ENCODE measurements at places on chromosomes 6 and 20. TPM values are rescaled to one million over a fixed set of nuclear protein-coding genes. Genes with fewer than 3 reads are reported as not detected.

Gene RNF144B
- 109 TPM for total RNA-seq

DNA sequence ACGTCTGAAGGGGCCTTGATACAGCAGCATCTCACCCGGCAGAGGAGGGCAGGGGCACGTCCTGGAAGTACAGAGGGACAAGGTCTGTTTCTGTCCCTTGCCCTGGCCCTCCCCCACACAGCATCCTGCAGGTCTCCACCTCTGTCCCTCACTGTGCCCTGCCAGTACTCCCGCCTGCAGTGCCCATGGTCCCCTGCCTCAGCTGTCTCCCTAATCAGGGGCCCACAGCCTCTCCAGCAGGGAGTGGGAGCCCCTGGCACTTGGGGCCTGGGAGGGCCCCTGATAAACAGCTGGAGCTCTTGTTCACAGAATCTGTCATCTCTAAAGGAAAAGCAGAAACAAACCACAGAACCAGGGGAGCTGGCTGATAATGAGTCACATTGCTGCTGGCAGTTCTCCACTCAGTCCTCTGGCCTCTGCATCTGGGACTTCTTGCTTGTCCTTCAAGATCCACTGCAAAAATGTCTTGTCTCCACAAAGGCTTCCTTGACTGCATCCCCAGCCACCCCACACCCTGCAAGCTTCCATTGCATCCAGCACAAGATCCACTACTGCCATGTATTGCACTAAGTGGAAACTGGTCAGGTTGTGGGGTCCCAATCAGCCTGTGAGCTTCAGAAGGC is 33.2 kb upstream of the TAF8 start:
- DNase-seq: no peak

- DNase-seq: no peak
Measured at GRCh38 chr20:13819885-13820645, 35.2 kb downstream of the NDUFAF5 start.

- no peak for DNase-seq
Measured at GRCh38 chr6:94751641-94752329, 825.5 kb upstream of the MANEA start.

GRCh38 chr6:53934023-53934422 is 139.2 kb downstream of the LRRC1 start:
- no peak for DNase-seq

- DNase-seq: no peak
Measured at GRCh38 chr6:165616116-165616515, 46.9 kb downstream of the PDE10A start.

DNA sequence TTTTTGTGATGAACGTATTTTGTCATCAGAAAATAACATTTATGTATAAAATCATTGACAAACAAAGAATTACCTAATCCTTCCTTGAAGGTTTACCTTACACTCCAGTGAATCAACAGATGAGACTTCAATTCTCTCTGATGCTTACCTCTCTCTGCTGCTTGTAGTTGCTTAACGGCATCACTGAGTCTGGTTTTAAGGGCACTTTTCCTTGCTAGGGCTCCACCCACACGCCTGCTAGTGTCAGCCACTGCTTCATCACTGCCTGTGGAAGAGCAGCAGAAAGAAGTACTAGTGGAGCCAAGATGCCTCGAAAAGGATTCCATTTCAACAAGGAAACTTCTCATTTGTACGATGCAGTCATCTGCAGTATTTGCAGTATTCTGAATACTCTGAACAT is 63.0 kb downstream of the FAM229B start:
- no peak for DNase-seq

DNA sequence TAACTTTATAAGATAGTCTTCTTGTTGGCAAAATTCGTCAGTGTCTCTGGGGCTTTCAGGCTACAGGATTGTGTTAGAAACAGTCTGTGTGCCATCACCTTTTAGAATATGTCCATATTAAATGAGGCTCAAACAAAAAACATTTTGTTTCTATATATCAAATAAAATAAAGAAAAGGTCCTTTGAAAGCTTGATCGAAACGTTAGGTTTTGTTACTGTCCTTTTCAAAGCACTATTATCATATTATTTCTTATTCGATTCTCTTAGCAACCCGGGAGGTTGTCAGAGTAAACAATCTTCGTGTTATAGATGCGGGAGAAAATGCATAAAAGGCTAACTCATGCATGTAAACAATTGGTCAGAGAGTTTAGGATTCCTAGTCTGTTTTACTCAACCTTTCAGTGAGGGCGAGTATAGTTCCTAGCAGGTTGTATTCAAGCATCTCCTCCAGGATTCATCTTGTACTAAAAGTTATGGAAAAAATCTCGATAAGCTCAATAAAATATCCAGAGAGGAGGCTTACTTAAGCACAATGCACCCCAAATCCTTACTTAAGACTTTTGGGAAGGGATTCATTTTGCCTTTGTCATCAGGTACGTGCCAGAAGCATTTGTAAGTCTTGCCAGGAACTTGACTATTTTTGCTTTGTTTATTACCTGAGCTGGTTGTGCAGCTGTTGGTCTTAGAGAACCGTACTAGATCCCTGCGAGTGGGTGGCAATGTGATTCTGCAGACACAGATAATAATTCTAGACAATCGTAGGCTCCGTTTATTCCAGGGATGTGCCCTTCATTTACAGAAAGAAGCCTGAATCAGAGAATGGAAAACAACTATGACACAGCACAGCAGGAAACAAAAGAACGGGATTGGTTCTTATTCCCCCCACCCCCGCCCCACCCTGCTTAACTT is 159.6 kb upstream of the ZNF217 start:
- DNase-seq: no peak

DNA sequence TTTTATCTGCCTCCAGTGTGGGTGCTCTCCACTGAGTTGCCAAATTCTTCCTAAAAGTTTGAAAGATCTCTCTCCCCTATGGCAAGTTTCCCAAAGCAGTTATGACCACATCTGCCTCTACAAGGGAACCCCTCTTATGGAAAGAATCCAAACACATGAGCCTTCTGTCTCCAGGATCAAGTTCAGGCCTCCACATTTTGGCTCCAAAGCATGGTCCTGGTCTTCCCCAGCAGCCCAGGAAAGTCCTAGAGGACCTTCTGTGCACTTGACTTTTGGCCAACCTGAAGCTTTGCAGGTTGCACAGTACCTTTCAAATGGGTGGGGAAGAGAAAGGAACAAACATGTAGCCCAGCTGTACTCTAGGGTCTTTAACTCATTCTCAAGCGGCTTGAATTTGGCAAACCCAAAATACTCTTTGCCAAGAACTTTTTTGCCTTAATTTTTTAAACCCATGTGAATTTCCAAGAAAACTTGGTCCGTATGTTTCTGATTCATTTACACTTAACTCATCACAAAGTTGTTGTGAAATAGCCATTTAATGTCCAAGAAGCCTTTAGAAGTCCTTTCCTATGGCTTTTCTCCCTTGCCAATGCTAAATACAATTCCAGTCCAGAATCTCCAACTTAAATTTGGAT is 240.1 kb upstream of the TBX18 start:
- DNase-seq: no peak

DNA sequence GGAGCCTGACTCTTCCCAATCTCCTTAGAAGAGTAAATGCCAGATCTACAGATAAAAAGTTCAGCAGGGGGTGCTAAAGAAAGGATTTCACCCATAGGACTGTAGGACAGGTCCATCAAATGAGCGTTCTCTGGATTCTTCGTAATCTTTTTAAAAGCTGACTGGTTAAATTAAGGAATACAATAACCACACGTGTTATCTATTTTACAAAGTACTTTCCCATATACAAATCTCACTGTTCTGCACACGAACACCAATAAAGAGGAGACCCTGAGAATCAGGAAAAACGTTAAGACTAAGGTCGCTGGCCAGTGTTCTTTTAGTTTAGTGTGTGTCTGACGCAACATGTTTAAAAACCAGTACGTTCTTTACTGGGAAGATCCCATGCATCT is 542 bp downstream of the TUBE1 start:
- DNase-seq: no peak

DNA sequence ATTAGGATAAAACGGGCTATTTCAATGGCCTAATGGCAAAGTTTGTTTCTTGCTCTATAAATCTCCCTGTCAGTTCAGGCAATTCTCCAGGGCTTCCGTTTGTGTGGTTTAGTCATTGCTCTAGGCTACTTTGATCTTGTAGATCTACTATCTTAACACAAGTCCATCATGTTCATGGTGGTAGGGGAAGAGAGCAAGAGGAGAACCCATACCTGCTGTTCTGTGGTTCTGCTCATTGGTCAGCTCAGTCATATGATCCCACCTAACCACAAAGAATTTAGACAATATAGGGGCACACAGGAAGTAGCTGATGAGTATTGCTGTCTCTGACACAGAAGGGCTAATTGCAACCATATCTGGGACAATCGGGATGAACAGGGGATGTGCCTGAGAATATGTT is 4.9 kb upstream of the DEK start:
- no peak for DNase-seq

Data from lower lobe of right lung (tissue), 2 donors.